ENCODE measurements at places on chromosomes 7 and 10.
A peak's percentile ranks its signal among the peaks of the same experiment; 100 is the strongest.

GRCh38 chr7:122748195-122748594, 45.5 kb upstream of the RNF148 start:
- DNase-seq = no peak

GRCh38 chr10:45353186-45353585, 20.8 kb upstream of the ALOX5 start:
- DNase-seq = peak; percentile 32

GRCh38 chr10:104527013-104527412, 114.1 kb upstream of the SORCS3 start:
- DNase-seq = no peak

DNA sequence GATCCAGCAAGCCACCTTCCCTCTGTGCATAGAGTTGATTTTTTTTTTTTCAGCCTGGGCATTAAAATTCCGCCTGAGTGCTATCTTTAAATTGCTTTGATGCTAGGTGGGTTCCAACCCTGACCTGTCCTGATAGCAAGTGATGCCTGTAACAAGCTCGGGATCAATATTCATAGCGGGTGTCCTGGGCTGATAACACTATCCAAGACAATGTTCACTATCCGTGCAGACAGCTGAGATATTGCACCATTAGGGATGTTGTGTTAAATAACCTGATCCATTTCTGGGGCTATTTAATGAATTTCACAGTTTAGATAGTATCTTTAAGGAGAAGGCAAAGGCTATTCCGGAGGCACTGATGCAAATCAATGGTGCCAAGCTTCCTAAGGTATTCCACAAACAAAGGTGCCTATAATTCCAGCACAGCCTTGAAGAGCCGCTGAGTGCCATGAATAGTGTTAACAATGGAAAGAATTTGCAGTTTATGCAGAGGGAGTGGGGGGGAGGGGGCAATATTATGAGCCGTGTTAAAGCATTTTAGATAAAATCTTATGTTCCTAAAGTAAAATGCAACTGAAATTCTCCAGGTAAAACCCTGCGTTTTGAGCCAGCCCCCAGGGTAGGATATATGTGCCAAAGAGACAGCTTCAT, 4.2 kb upstream of the NKX1-2 start:
- DNase-seq = no peak

DNA sequence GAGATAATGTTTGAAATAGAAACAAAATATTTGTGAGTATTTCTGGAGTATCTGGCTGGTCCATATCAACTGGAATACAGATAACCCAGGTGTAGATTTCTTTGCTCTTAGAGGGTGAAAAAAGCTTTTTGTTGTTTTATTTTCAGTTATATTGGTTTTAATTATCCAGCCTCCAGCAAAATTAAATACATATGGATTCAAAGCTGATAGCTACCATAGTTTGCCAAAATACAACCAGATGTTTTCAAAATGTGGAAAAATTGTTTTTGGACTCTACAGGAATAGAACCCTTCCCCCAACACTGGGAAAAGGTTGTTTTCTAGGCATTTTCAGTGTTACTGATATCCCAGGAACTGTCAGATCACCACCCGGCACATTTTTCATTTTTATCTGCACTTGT, 30.1 kb downstream of the LRRC17 start:
- DNase-seq = no peak

DNA sequence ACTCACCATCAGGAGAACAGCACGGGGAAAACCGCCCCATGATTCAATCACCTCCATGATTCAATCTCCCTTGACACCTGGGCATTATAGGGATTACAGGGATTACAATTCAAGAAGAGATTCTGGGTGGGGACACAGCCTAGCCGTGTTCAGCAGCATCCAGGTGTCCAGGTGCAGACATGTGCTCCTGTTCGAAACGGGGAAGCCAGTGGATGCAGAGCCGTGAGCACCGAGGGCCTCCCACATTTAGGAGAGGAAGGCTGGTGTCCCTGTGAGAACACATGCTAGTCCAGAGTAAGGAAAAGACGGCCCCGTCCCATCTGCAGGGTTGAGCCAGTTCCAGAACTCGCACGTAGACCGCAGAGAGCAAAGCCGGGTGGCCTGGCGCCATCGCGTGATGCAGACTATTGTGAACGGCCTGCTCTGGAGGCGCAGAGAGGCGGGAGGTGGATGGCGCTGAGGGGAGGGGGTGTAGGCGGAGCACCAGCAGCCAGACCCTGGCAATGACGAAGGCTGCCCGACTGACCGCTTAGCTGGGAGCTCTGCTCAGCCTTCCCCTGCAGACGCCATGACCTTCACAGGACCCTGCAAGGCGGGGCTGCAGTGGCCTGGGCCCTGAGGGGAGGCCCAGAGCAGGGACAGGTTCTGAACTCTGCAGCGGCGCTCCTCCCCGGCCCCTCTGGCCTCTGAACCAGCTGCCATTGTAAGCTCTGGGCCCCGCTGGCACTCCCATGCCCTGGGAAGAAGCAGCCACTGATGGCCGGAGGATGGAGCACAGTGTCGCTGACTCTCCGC, 141.6 kb upstream of the TCERG1L start:
- DNase-seq = no peak

GRCh38 chr7:68434857-68435256, 1163.4 kb upstream of the AUTS2 start:
- no peak for DNase-seq

GRCh38 chr10:1978584-1978983, 241.3 kb upstream of the ADARB2 start:
- no peak for DNase-seq

GRCh38 chr7:24227068-24227467, 56.9 kb upstream of the NPY start:
- no peak for DNase-seq

DNA sequence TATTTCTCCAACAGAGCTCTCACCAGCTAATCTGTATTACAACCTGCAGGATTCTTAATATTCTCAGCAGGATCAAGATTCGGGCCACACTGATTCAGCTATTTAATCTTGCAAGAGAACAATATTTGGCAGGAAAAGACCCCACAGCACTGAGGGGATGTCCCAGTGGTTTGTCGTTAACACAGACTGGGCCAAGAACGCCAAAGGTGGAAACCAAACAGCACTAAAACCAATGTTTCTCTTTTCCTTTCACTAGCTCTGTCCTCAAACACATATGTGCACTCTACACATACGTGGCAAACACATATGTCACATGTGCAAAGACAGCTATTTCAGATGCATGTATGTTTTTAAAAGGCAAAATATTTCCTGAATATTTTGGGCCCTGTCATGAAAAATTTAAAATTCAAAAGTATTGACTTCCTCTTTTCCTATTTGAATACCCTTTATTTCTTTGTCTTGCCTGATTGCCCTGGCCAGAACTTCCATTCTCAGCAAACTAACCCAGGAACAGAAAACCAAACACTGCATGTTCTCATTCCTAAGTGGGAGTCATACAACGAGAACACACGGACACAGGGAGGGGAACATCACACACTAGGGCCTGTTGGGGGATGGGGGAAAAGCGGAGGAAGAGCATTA, 51.7 kb upstream of the NEBL start:
- DNase-seq = no peak

GRCh38 chr10:5659702-5660528, 6.5 kb downstream of the ASB13 start:
- no peak for DNase-seq

GRCh38 chr7:19117091-19117869, at the start of gene TWIST1:
Gene TWIST1, minus strand, starts transcription at chr7:19117636. Its CDS starts 315 bp downstream, at chr7:19117321.
- no peak for DNase-seq

- no peak for DNase-seq
Measured at GRCh38 chr7:1713502-1714484, 43.7 kb downstream of the ELFN1 start.

- DNase-seq = no peak
Measured at GRCh38 chr10:44983895-44984278, 5.3 kb upstream of the DEPP1 start.

- DNase-seq = no peak
Measured at GRCh38 chr10:66928776-66929175, 2.9 kb downstream of the LRRTM3 start.

DNA sequence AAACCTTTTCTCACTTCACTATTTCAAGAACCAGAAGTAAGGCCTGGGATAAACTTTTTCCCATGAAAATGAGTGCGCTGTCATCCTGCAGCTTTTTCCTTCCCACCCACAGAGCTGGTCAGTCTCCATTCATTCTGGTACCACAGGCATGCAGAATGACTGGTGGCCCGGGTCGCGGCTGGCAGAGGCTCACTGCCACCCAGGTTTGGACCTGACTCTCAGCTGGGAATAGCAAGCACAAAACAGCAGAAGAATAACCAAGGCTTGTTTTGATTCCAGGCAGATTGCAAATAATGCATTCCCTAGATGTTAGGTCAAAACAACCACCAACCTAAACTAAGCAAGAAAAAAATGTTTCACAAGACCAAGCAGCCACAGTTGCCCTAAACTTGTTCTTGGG, 190.5 kb upstream of the NRP1 start:
- no peak for DNase-seq

- DNase-seq = no peak
Measured at GRCh38 chr7:135650831-135651573, 11.3 kb upstream of the STMP1 start.

GRCh38 chr10:78972160-78972946, 96.4 kb upstream of the ZMIZ1 start:
- DNase-seq = no peak

DNA sequence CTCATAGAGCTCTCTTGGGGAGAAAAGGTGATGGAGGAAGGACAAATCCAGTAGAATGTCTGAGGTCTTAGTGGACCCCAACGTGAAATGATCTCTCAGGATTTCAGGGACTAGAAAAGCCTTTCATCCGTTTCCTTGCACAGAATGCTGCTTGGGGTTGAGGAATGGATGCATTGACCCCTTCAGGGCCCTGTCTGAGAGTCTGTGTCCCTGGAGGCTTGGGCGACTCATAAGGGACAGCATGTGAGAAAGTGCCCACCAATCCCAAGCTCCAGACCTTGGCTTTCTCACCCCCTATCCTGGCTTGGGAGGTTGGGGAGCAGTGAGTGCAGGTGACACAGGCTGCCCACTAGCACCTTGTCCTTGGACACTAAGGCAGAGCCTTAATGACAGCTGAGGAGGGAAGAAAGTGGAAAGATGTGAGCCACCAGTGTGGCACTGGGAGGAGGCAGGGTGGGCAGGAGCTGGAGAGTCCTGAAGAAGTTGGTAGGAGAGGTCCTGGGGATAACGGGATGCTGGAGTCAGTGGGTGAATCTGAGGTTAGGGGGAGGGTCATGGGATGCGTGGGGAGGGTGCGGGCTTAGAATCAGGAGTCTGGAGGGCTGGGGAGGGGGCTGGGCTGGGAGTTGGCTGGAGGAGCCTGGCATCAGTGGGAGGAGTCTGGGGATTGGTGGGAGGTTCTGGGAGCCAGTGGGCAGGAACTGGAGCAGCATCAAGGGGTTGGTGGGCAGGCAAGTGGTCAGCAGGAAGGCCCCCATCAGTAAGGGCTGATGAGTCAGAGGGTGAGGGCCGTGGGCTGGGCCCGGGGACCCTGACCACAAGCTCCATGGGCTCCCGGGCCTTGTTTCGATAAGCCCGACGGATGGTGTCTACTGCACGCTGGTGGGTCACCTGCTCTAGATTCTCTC, 8.6 kb downstream of the LZTS2 start:
- no peak for DNase-seq

- DNase-seq = no peak
Measured at GRCh38 chr10:86545101-86545500, 23.5 kb upstream of the WAPL start.

DNA sequence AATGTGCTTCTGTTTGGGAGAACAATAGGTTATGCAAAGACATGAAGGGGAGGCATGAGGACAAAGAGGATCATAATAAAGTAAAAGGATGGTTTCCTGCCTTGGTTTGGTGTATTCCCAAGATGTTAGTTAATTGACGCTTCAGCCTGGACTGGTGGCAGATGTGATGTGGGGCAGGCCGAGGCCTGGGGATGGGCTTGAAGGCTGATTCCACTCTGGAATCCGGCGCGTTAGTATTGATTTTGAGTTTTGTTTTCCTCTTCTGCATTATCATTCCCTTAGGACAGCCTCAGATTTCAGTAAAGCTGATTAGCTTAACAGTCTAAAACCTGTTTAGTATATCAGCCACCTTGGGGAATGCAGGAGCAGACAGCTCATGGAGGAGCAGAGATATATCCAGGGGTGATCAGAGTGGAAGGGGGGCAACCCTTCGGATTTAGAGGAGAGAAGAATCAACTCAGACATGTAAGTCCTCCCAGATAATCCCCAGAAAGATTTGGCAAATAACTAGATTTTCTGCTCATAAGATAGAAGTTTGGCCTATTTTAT, 159.8 kb upstream of the MTPN start:
- no peak for DNase-seq

GRCh38 chr10:11081408-11081807, 63.7 kb downstream of the CELF2 start:
- no peak for DNase-seq

DNA sequence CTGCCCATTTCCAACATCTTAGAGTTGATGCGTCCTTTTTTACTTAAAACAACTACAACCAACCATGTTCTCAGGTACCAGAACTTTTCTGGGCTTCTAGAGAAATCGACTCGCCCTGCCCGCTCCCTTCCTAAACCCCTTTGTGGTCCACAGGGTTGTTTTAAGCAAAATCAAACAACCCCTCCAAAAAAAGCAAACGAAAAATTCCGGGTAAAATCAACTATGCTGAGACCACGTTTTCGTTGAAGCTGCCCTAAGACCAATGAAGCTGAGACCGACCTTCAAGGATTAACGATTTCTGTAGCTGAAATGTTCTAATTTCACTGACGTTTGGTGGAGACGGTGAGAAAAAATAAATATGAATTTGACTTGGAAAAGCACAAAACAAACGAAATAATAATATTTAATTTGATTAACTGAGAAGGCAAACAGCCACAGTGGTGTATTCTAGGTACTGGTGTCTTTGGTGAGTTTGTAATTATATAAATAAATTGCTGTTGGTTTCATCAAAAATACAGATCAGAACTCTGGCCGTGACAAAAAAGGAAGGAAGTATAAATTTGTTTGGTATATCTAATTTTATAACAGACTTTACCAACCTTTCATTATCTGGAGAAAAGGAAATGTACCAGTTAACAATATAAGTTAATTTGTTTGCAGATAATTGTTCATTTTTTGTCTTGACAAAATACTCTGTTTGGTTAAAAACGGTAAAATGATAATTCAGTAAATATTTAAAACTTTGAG, 4.7 kb upstream of the IGF2BP3 start:
- no peak for DNase-seq

DNA sequence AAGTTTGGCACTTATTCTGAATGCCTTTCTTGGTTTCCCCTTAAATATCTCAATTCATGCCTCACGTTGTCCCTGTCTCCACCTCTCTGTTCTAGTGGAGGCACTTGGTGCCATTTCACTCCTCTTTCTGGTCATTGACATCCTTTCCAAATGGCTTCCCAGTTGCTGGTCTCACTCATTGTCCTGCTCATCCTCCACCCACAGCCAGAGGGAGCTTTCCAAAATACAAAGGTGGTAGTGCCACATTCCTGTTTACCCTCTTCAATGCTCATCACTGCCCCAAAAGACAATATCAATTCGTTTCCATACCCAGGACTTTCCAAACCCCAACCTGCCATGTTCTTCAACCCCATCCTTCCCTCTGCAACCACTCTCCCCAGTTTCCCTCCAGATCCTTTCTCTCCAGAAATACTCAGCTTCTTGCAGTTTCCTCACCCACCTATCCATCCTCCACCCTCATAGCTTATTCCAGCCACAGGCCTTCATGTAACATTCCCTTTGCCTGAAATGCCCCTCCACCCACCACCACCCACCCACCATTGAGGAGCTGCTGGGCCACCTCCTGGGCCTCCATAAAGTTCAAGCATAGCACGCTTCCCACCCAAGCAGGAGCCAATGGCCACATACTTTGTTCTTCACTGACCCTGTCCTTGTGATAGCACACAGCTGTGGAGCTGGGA, 63.1 kb upstream of the ADRB1 start:
- no peak for DNase-seq

Data from GM06990 (cell line).